ENCODE measurements at places on chromosomes 12 and 14.

- peak; percentile 74 for DNase-seq
These were observed 2.2 kb downstream of the ZC3H10 start for GRCh38 chr12:56120158-56120846.

DNA sequence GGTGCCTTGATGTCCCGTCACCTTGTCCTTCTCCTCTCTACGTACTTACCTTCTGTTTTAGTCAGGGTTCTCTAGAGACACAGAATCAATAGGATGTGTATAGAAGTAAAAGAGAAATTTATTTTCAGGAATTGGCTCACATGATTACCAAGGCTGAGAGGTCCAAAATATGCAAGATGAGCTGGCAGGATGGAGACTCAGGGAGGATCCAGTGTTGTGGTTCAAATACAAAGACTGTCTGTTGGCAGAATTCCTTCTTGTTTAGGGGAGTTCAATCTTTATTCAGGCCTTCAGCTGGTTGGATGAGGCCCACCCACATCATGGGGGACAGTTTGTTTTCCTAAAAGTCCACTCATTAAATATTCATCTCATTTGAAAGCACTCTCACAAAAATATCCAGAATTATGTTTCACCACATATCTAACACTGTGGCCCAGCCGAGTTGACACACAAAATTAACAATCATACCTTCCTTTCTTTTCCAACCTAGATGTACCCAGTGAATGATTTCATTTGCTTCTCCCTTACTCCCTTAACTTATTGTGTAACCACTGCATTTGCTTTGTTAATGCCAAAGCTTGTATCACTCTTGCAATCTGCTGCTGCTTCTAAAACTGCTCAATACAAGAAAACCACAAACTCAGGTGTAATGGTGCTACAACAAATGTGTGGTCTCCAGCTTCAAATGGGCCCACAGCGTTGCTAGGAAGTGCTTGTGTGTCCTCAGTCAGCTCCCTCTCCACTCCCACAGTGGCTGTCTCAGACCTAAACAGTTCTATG is 195.4 kb upstream of the ARHGAP5 start:
- no peak for DNase-seq

DNA sequence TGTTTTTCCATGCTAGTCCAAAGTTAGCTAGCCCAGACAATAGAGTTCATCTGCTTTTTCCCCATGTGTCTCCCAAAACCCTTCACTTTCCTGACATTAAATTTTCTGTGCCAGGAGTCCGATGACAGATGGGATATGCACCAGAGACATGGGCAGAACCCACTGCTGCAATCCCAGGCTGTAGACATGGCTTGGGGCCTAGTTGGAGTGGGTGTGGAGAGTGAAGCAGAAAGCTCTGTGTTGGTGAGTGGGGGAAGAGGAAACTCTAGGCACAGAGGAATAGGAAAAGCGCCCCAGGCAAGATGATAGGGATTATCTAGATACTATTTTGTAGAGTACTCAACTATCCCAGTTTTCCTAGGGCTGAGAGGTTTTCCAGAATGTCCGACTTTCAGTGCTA is 4.8 kb upstream of the KRT74 start:
- no peak for DNase-seq

DNA sequence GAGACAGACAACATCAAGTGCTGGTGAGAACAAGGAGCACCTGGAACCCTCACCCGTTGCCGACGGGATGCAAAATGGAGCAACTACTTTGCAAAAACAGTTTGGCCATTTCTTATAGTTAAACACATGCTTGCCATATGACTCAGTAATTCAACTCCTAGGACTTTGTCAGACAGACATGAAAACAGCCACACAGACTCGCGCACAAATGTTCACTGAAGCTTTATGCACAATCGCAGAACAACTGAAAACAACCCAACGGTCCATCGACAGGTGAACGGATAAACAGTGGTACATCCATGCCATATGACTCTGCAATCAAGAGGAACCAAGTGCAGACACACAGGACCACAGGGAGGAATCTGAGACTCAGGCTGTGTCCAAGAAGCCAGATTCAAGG is 30.8 kb downstream of the NCOR2 start:
- DNase-seq: no peak

GRCh38 chr12:78753058-78753457 is 111.5 kb upstream of the SYT1 start:
- DNase-seq: no peak

- no peak for DNase-seq
These were observed 112.5 kb downstream of the PRKD1 start for GRCh38 chr14:29815016-29815674.

DNA sequence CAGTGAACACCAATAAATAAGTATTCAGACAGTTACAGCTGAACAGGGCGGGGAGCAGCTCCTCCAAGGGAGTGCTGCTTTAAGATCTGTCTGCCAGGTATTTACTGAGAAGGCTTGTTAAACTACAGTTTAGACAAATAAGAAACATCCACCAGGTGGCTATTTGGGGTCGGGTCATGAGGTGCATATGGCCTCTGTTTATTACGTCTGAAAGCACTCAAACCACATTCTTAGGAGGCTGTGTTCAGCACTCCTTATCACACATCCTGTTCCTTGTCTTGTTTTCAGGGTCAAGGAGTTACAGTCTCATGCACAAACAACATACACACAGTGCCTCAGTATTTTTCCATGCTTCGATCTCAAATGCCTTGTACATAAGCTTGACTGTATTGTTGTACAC is 78.8 kb downstream of the KCNMB4 start:
- no peak for DNase-seq

- no peak for DNase-seq
These were observed 64.6 kb downstream of the SOX5 start for GRCh38 chr12:23884909-23885308.

Measured in foreskin keratinocyte (primary cell).